Brain (organoid and tissue), 16 donors: ENCODE measurements at places on chromosomes 4 and X. TPM values are rescaled to one million over a fixed set of nuclear protein-coding genes. Genes with fewer than 3 reads are reported as not detected.

Gene PDGFRA
- polyA plus RNA-seq: 4.7 TPM

Gene DGKK
- not detected for polyA plus RNA-seq

Gene TRIML2
- polyA plus RNA-seq: not detected

Gene CXXC4
- polyA plus RNA-seq: 6.8 TPM

Gene DTHD1
- 0.12 TPM for polyA plus RNA-seq

Gene GASK1B
- polyA plus RNA-seq: 4.4 TPM

DNA sequence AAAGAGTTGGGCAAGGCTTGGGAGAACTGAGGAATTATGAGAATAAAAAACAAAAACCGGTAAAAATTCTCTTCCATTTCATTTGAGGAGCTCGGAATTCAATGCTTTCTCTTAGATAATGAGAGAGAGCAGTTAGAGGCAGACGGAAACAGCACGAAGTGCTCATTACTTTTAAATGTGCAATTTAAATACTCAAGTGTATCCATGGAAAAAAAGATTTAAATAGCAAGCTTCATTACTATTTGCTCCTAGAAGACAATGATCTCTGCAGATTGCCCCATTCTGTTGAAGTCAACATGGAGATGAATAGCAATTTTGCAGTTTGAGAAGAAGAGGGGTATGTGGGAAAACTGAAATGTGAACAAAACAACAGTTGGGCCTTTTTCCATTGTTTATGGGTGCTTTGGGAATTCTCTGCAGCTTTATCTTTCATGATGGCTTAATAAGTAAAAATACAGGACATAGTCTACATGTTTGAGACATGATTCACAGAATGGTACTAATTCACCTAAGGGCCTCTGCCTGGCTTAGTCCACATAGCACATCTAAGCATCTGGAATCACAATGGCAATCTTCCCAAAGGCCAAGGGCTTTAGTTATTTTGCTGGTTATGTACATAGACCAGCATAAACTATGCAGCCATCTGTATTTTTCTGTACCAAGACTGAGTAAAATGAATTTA, 512.7 kb upstream of the FAT1 start:
- DNase-seq: peak; percentile 87

- DNase-seq: no peak
Observed at GRCh38 chr4:3044870-3045819, 29.2 kb downstream of the HTT-AS start.

GRCh38 chr4:121192480-121192879, 28.4 kb upstream of the TNIP3 start:
- peak; percentile 66 for DNase-seq

- DNase-seq: no peak
Observed at GRCh38 chrX:259692-260355, 21.4 kb upstream of the PLCXD1 start.

GRCh38 chrX:19183761-19184477, 61.7 kb upstream of the ADGRG2 start:
- DNase-seq: peak; percentile 0

DNA sequence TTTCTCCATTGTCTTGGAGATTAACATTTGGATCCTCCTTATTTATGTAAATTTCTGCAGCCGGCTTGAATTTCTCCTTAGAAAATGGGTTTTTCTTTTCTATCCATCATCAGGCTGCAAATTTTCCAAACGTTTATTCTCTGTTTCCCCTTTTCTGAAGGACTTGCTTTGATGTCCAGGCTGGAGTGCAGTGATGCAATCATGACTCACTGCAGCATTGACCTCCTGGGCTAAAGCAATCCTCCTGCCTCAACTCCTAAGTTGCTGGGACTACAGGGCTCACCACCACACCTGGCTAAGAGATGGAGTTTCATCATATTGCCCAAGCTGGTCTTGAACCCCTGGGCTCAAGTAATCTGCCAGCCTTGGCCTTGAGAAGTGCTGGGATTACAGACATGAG, 144.0 kb upstream of the ZXDB start:
- DNase-seq: no peak

GRCh38 chrX:49878834-49879655, at the start of gene USP27X:
Gene USP27X (plus strand): TSS chrX:49879484. CDS start chrX:49880308, 824 bp downstream.
- peak; percentile 94 for DNase-seq

DNA sequence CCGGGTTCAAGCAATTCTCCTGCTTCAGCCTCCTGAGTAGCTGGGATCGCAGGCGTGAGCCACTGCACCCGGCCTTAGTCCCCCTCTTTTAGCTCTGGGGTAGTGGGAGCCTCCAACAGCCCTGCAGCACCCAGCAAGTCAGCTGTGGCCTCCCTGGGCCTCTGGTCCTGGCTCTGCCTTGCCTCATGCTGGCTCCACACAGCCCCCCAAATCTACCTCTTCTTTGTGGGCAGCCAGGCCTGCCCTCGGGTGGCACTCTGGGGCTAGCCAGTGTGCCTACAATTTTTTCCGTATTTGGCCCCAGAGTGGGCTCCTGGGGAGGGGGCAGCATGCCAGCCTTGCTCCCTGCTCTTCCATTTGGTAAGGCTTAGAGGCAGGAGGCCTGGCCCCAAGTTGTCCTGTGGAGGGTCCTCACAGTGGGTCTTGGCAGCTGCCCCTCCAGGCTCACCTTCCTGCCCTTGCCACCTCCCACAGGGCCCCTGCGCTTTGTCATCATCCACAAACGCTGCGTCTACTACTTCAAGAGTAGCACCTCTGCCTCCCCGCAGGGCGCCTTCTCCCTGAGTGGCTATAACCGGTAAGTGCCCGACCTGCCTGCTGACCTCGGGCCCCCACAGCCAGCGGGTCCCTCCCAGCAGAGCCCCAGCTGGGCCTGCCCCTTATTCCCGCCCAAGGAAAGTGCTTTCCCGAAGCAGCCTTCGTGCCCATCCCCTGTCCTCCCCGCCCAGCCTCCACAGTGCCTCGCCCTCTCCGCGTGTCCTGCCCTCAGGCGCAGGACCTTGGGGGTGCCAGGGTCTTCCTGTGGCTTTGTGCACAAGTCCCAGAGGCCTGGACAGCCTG, 21.0 kb upstream of the ADD1 start:
- no peak for DNase-seq

DNA sequence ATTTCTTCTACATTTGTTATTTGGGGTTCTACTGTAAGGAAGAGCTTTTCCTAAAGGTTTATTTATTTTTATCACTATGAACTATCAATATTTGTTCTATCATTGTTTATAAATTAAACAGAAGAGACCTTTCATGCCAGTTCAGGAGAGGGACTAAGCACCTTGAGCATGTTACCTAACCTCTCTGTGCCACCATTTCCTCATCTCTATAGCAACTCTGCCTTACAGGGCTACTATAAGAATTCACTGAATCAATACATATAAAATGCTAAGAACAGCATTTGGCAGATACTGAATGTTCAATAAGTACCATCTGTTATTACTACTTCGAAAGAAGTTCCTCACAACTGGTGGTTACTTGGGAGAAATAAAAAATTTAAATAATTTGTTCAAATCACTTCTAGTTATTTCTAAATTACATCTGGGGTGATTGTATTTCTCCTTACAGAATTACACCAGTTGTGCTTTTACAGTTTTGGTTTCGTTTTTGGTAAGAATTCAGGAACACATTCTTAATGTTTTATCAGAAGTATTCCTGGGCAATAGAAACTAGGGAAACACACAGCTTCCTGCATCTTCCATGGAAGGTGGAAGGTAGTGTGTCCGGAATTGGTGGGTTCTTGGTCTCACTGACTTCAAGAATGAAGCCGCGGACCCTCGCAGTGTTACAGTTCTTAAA, 32.9 kb downstream of the EREG start:
- DNase-seq: no peak

GRCh38 chr4:7783541-7783940, 156.1 kb downstream of the AFAP1 start:
- no peak for DNase-seq

GRCh38 chrX:39381422-39381821, 580.2 kb downstream of the MID1IP1 start:
- DNase-seq: no peak

GRCh38 chrX:39421006-39421405, 619.7 kb downstream of the MID1IP1 start:
- no peak for DNase-seq

DNA sequence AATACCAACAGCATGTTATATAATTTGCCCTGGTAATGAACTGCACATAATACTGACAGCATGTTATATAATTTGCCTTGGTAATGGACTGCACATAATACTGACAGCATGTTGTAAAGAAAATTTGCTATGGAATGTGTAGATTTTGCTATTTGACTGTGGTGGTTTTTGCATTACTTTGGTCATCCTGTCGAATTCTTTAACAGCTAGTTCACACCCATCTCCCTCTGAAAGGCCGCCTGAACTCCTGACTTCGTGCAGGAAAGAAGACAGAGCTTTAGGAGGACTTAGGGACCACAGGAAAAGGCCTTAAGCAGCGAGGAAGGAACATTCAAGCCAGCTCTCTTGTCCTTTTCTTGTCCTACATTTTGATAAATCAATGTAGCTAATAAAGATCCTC, 45.2 kb upstream of the DCLK2 start:
- DNase-seq: no peak

GRCh38 chr4:156971676-156972378, at the start of gene PDGFC:
Gene PDGFC (minus strand): TSS chr4:156971799. CDS start chr4:156970903, 896 bp downstream.
- peak; percentile 69 for DNase-seq

- no peak for DNase-seq
Observed at GRCh38 chr4:33067221-33067620, 2347.1 kb downstream of the PCDH7 start.

GRCh38 chrX:78124307-78124706, 15.1 kb downstream of the TAF9B start:
- DNase-seq: no peak

DNA sequence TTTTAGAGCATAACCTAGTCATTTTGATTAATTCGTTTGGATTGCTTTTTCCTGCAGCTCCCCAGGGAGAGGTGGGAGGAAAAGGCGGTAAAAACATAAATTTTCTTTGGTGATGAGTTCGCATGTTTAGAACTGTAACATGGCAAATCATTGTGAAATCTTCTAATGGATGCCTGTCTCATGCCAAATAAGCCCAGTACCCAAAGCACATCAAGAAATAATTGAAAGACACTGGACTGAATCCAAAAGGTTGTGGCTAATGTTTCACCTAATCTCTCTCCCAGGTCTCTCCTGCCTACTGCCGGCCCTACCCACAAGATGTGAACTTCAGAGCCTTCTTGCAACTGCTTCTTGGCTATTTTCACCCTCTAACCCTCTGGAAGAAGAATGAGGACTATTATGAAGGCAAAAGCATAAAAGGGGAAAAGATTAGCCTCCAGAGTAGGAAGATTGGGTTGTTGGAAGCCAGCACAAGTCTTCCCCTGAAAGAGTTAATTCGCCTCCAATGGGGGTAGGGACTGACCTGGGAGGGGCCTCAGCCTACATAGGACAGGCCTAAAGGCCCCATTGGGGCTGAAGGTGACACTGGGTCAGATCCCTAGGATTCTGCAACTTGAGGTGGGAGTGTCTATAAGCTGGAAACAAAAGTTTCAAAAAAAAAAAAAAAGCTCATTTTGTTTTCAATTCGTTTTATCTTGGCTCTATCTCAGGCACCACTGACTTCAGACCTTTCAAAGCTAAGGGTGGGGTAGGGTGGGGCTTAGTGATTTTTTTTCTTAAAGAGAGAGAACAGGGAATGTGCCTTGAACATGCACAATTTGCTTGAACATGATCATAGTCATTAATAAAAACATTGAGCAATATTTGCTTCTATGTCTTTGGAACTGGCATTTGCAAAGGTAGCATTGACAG, 278.6 kb upstream of the KLF3 start:
- no peak for DNase-seq

- no peak for DNase-seq
Observed at GRCh38 chrX:724256-724655, 93.7 kb downstream of the SHOX start.

DNA sequence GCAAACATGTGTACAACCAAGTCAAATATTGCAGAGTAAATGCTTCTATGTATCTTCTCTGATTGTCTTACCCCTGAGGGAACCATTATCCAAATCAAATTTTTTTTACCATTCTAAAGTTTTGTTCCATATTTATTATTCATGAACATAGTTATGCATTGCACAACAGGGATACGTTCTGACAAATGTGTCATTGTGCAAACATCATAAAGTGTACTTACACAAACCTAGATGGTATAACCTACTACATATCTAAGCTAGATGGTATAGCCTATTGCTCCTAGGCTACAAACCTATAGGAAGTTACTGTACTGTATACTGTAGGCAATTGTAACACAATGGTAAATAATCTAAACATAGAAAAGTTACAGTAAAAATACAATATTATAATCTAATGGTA, 23.4 kb downstream of the BEX3 start:
- no peak for DNase-seq

DNA sequence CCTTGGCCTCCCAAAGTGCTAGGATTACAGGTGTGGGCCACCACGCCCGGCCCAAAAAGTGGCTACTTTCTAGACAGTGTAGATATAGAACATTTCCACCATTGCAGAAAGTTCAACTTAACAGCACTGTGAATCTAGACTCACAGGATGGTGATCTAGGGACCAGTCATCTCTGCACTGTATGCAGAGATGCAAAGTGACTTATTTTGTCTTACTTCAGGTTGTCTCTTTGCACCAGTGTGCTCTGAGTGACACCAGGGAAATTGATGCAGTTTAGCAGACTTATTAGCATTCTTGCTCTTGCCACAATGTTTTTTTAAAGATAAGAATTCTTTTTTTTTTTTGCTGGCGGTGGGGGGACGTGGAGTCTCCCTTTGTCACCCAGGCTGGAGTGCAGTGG, 12.8 kb upstream of the FOXO4 start:
- DNase-seq: no peak

DNA sequence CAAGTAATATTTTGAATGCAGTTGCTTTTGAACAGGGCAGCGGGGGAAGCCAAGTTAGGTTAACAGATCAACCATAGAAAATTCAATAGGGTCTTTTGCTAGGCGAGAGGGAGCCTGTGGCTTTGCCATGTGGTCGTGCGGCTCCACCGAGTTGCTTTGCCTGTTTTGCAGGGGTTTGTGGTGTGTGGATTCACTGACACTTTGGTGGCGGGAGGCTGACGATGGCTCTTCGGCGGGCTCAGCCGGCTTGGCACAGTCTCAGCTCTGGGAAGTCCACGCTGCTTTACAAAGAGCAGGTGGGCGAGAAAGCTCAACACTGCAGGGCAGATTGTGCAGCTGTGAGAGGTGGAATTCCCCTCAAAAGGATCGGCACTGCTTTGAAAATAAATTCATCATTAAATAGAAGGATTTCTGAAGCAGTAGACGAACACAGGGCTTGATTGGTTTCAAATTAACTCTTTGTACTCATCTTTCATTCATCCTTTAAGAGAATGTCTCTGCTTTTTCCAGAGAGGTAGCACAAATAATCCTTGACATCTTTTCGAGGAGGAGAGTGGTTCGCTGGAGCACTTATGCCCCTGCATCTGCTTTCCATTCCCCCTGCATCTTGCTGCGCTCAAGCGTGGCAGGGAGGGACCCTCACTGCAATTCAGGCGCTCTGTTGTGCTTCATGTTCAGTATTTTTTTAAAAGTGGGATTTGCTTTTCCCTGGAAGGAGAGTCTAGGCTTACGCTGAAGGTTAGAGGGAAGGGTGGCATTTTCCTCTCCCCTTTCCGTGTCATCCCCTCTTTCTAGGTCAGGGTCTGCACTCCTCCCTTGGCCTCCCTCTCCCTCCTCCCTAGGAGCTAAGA, 201.8 kb upstream of the LEF1 start:
- peak; percentile 68 for DNase-seq

- no peak for DNase-seq
Observed at GRCh38 chr4:23034731-23035130, 342.0 kb downstream of the GBA3 start.

- no peak for DNase-seq
Observed at GRCh38 chr4:52016981-52017380, 3.2 kb downstream of the LRRC66 start.
